ENCODE measurements at places on chromosomes 5 and 9.
A peak's percentile ranks its signal among the peaks of the same experiment; 100 is the strongest.

- no peak for DNase-seq
These were observed 169.1 kb upstream of the PIK3R1 start for GRCh38 chr5:68046445-68046844.

GRCh38 chr9:135969064-135969683 lies 8.0 kb upstream of the UBAC1 start:
- DNase-seq, result no peak

DNA sequence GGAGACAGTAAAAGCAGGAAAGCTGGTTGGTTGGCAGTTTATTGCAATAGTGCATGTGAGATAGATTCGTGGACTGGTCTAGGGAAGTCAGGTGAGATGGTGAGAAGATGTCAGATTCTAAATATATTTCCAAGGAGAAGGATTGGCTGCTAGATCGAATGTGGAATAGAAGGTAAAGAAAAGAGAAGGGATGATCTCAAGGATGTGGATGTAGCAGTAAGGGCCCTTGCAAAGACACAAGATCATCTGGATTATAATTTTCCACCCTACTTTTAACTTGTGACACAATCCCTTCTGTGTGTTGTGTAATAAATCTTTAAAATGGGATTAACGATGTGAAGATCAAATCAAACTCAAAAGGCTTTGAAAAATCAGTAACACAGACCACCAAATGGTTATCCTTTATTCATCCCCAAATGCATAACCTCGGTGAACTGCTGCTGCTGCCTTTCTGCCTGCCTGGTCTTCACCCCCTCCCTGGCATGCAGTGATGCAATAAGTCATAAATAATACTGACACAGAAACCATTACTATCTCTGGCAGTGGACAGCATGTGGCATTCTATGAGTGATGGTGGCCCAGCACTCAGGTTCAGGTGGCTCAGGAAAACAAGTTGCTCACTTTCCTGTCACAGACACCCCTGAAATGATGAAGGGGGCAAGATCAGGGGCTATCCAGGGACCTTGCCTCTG lies 178.4 kb downstream of the FAM114A2 start:
- DNase-seq, result peak; percentile 29

- DNase-seq, result no peak
These were observed 219.1 kb upstream of the OTULINL start for GRCh38 chr5:14362491-14362890.

GRCh38 chr5:83026930-83027687 lies 50.1 kb downstream of the TMEM167A start:
- no peak for DNase-seq

DNA sequence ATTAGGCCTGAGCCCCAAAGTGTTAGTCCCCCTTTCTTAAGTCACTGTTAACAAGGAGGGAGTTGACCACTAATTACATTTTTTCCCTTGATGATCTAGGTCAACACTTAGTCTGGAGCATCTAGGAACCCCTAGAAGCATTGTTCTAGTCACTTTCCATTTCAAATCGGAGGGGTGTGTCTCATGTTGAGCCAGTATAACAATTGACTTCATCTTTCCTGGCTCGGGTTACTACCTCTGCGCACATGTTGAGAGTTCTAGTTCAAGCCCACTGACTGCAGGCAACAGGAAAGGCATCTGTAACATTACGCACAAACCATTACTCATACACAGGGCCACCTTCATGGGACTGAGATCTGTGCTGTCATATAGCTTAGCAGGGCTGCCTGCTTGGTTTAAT lies 164.9 kb downstream of the NTRK2 start:
- DNase-seq, result no peak
